ENCODE measurements at places on chromosomes 11 and 22. TPM values are rescaled to one million over a fixed set of nuclear protein-coding genes. Genes with fewer than 3 reads are reported as not detected.

DNA sequence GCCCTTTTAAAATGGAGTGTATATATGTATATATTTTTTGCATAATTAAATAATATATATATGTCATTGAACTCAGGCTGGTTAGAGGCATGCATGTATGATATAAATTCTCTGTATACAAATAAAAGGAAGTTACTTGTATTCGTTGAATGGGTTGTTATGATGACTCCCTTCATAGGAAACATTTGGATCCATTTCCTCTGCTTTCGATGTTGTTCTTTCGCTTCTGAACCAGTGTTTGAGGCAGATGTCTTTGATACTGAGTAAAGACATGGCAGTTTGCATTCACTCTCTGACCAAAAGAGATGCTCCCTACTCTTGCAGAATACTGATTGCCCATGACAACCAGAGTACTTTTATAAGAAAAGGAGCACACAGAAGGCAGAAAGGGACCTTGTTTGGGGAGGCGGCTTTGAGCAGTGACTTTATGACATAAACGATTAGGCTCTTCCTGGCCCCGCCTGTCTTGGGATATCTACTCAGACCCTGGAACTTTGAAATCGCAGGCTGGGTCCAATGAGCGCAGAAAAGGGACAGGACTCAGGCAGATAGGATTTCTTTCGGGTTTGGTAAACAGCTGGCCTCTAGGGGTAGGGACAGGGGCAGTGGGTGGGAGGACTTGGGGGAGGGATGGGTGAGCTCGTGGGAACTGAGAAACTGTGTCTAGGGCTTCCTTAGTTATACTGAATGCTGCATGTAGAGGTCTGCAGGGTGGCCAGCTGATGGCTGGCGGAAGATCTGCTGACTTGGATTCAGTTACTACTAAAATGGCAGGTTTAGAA lies 23.2 kb downstream of the TIMP3 start:
- no peak for DNase-seq

DNA sequence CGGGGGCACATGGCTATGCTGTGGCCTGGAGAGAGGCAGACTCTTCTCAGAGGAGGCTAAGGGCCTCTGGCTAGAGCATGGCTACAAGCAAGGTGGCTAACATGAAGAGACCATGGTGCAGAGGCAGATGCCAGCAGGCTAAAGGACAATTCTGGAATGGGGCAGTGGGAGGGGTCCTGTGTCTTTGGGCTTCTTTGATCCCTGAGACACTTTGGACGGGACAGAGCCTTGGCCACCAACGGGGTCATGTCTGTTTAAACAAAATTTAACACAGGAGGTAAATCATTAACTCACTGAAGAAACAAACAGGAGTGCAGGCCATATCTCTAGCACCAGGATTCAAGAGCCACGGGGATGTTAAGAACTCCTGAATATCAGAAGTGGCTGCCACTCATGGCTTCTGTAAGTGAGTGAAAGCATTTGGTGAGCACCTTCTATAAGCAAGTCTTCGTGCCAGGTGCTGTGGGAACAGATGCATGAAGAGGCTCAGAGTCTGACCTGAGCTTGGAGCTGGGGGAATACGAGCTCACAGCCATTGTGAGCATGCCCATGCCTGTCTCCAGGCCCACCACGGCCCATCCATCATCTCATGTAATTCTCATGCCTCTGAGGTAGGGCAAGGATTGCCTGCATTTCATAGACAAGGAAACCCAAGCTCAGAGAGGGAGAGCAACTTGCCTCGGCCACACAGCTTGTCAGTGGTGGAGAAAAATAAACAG lies 18.3 kb upstream of the ZNRF3 start:
- no peak for DNase-seq

DNA sequence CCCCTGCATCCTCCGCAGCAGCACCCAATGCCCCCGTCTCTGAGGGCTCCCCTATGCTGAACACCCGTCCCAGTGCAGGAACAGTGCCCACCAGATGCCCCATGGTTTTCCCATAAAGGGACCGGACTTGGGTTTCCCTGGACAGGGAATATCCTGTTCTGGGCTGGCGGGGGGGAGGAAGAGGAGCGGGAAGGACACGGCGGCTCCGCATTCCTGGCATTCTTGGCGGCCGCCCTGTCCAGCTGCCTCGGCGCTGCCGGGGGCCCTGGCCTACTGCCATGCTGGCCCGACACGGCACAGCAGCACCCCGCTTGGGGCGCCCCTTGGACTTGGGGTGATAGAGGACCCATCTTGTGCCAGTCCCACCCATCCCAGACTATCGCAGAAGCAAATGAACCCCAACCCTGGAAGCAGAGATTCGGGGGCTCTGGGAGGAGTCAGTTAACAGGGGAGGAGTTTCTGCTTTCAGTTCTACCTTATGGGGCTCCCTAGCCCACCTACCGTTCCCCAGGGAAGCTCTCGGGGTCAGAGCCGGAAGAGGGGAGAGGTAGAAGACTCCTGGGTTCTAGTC lies 23.7 kb upstream of the CBX7 start:
- peak; percentile 92 for DNase-seq

- peak; percentile 46 for DNase-seq
These were observed 61.9 kb downstream of the ARHGEF12 start for GRCh38 chr11:120398132-120398531.

Gene OR5B21
- total RNA-seq, result not detected

DNA sequence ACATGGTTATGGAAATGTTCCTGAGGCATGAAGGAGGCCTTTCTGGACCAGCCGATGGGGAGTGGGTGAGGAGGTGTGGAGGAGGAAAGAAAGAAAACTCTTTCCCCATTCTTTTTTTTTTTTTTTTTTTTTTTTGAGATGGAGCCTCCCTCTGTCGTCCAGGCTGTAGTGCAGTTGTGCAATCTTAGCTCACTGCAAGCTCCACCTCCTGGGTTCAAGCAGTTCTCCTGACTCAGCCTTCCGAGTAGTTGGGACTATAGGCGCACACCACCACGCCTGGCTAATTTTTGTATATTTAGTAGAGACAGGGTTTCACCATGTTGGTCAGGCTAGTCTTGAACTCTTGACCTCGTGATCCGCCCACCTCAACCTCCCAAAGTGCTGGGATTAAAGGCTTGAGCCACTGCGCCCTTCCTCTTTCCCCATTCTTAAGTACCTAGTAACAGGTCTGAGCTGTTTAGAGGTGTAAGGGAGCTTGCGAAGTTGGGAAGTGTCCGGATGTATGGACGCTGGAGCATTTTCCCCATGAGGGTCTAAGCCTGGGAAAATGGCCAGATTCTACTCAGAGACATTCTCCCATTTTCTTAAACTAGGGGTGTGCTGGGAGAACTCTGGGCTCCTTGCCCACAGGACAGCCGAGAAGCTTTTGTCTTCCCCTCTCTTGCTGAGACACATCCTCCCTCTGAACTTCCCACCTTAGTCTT lies 135.8 kb downstream of the TEAD1 start:
- no peak for DNase-seq

- peak; percentile 97 for DNase-seq
These were observed 48.1 kb downstream of the CYTH4 start for GRCh38 chr22:37330200-37331033.
